Progenitor cell of endocrine pancreas (in vitro differentiated cells): ENCODE measurements at places on chromosomes 3 and 15. TPM values are rescaled to one million over a fixed set of nuclear protein-coding genes. Genes with fewer than 3 reads are reported as not detected.

MYL3 gene
- total RNA-seq = 0.33 TPM in 1 of 2 replicates, not detected in the other

PTH1R gene
- 0.26 and 0.40 TPM in 2 replicates for total RNA-seq

ARPP19 gene
- total RNA-seq = 186 and 193 TPM in 2 replicates

HDDC3 gene
- 14.5 and 16.6 TPM in 2 replicates for total RNA-seq

TMEM202 gene
- not detected in 2 replicates for total RNA-seq

LRTM1 gene
- not detected in 2 replicates for total RNA-seq

NBEAL2 gene
- total RNA-seq = 292 and 320 TPM in 2 replicates
